ENCODE measurements at places on chromosomes 2 and 18.
A peak's percentile ranks its signal among the peaks of the same experiment; 100 is the strongest.

GRCh38 chr2:154243685-154244084 is 372.0 kb downstream of the GALNT13 start:
- no peak for DNase-seq

- no peak for DNase-seq
Measured at GRCh38 chr2:171852366-171852888, 41.6 kb downstream of the SLC25A12 start.

GRCh38 chr18:38520786-38521185 is 955.2 kb upstream of the CELF4 start:
- DNase-seq = no peak

DNA sequence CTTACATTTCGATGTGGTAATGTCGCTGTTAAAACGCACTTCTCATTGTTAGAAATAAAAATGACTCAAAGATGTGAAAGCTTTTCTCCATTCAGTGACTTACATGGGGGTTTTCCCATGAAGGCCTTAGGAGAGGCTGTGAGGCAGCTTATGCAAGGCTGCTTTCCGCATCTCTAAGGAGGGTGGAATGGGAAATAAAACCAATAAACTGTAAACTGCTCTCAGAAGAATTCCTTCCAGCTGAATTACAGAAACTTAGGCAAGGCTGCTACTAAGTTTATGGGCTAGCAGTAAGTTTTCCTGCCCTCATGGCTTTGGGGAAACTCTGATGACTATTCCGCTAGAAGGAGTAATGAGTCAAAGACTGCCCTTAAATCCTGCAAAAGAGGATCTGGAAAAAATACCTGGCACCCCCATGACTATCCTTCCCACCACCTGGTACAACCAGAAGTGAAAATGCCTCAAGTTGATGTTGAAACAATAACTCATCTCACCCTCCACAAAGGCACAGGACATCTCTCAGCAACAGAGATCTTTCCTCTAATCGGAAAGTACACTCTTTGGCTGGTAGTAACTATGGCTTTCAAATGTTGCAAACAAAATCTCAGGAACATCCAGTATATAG is 97.7 kb upstream of the SMAD7 start:
- DNase-seq = peak; percentile 58

- DNase-seq = no peak
Measured at GRCh38 chr2:199833525-199833924, 17.5 kb downstream of the FTCDNL1 start.

- DNase-seq = no peak
Measured at GRCh38 chr18:8668381-8668780, 37.0 kb upstream of the MTCL1 start.

DNA sequence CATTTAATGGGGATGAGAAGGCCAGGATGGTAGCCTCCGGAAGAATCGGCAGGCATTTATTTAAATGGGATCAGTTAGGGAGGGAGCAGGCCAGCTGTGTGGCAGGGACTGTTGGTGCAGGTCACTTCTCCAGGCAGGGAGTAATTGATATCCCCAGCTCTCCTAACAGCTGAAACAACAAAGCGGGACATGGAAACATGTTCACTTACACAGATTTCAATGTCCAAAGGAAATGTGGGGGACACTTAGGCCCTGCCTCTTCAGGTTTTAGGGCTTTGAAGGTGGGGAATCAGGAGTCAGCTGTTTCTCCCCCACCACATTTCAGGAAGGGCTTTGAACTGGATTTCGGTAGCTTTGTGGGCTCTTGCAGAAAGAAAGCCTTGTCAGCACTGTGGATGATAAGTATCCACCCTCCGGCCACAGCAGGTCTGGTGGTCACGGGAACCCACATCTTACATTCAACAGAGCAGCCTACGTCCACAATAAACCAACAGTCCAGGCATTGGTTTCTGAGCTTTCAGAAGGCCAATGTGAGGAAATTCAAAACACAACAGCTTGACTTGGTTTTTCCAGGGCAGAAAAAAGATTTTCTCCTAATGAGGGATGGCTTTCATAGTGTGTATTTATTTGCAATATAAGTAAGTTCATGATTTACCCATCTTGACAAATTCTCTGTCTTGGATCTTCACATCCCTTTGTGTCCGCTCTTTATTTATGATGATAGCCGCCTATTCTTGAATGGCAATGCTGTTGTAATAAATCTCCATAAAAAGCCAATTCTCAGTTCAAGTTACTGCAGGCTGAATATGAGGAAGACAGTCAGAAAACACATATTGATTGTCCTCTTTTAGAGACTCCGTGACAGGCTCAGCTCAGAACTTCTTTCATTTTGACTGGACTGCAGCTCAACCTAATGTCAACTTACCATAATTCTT is 96.6 kb upstream of the NRP2 start:
- no peak for DNase-seq

- DNase-seq = no peak
Measured at GRCh38 chr2:107285621-107286299, 399.8 kb upstream of the ST6GAL2 start.

DNA sequence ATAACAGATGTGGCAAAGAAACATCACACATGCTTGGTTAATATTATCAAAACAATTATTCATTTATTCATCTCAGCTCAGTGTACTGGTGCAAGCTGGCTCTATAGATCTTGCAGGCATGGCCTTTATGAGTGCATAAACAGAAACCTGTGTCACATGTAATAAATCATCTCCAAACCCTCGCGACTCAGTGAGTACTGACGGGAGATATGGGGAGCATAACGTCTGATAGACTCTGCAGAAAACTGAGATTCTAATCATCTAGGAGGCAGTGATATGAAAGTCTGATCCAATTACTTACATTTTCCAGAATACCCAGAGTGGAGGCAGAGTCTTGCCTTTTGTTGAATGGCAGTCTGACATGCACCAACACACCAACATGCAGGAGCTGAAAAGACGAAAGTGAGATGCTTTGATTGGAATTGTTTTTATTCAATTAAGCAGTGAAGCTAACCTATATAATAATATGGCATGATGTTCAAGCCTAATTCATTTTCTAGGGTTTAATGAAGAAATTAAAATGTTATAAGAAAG is 416.8 kb downstream of the RNF144A start:
- no peak for DNase-seq

GRCh38 chr2:138321458-138321857 is 180.1 kb upstream of the SPOPL start:
- no peak for DNase-seq

DNA sequence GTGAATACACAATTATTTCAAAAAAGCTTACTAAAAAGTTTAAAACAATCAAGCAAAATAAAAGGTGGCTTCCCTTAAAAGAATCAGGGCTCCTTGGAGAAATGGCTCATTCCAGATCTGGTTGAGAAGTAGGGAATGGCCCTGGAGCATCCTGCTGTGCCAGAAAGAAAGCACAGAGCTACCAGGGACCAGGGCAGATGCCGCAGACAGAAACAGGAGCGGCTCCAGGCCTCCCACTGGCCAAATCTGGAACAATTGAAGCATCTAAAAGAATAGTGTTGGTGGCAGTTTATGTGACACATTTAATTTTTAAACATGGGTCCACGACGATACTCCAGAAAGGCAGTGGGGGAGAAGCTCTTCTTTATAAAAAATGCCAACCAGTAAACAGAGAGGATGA is 75.5 kb downstream of the GBX2 start:
- DNase-seq = no peak

- DNase-seq = no peak
Measured at GRCh38 chr2:68723181-68723580, 11.4 kb upstream of the ARHGAP25 start.

DNA sequence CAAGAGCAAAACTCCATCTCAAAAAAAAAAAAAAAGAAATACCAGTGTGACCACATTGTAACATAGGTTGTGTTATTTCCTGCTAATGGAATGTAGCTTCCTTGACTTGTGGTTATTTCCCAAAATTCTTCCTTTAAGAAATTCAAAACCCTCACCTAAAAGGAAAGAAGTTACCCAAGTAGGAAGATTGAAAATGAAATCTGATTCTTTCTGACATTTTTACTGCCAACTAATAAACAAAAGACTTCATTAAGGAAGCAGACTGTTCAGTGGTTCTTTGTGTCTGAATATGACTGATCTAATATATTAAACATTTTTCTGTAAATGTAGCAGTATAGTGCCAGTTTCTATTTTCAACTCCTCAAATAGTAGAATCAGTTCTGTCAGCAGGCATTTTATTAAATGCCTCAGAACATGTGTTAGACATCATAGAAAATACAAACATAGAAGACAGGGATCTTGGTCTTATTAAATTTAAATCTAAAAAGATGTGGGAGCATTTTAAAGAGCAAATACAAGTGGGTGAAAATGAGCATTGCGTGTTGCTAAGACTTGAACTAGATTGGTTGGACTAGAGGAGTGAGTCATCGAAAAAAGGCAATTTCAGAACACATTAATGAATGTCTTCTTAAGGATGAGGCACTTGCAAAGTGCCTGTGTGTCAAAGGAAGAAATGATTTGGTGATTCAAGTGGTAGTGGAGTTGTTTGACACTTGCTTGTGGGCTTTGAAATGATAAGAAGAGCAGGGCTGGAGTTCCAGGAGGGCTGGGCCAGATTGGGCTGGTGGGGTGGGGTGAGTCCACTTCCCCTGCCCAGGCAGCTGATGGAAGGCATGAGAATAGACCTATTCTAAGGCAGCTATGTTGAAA is 53.4 kb downstream of the PKP4 start:
- DNase-seq = no peak

- no peak for DNase-seq
Measured at GRCh38 chr2:180191432-180192124, 184.5 kb upstream of the CWC22 start.

- DNase-seq = no peak
Measured at GRCh38 chr2:9355270-9355669, 68.1 kb downstream of the ITGB1BP1 start.

DNA sequence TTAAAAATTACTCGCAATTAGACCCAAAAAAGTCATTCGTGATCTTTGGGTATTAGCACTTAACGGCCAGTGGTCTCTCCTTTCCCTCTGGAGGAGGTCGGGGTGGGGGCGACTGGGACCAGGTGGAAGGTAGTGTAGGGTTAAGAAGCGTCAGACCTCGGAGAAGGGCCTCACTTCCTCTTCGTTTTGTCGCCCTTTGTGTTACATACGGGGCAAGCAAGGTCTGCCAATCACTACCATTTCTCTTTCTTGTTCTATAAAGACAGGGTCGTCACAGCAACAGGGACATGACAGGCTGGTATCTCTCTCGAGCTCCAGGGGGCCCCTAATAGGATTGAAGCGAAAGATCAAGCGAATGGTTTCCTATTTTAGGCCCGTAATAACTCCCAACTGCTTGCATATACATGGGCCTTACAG is 136.6 kb downstream of the INSIG2 start:
- DNase-seq = no peak

DNA sequence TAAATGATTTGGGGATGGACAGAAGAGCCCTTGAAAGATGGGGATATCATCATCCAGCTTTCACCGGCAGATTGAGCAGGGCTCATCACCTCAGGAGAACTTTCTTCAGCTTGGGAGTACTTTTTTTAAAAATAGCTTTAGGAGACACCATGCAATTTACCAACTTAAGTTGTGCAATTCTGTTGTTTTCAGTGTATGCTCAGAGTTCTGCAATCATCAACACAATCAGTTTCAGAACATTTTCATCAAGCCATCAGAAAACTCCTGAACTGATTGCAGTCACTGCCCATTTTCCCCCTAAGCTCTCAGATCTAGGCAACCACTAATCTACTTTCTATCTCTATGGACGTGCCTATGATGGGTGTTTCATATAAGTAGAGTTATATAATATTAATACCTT is 117.7 kb downstream of the CRIM1 start:
- no peak for DNase-seq

GRCh38 chr2:232482301-232483238 is 5.1 kb downstream of the ECEL1 start:
- DNase-seq = no peak

- DNase-seq = no peak
Measured at GRCh38 chr2:121839584-121839983, 84.1 kb downstream of the TSN start.

GRCh38 chr18:255171-255570 is 12.7 kb downstream of the THOC1 start:
- no peak for DNase-seq

- no peak for DNase-seq
Measured at GRCh38 chr2:44148999-44149398, 19.7 kb upstream of the PPM1B start.

- DNase-seq = no peak
Measured at GRCh38 chr18:23069481-23069880, 65.8 kb upstream of the CABLES1 start.

DNA sequence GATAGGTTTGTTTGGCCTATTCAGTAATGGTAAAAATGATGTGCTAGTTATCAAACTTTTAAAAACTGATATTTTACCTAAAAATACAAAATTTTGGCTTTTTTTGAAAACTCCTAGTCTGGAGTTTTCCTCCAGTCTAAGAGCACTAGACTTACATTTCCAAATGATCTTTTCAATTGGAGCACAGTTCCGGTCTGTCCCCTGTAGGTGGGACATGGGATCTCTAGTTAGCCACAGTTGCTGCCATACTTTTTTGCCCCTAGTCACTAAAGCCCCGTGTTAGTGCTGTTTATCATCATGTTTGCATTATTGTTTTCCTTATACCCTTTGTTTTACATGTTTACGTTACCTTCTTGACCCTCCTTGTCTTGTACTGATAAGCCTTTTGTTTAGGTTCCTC is 52.4 kb downstream of the RELCH start:
- DNase-seq = no peak

All from AG04450 (cell line).